Fibroblast of skin of right biceps (primary cell): ENCODE measurements at places on chromosomes 13 and 19.

DNA sequence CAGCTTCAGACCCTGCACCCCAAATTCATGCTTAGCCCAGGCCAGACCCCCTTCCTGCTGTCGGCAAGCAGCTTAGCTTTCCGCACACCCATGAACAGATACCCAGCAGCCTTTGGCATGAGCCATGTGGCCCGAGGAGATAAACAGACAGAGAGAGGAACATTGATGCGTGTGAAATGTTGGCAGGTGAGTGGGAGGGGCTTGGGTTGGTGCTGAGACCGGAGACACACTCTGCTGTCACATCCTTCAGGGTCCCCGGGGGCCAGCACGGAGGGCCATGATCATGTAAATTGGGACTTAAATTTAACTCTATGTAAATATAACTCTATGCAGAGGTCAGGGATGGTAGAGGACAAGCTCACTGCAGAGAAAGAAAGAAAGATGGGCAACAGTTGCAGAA, 1.5 kb downstream of the CD22 start:
- DNase-seq = no peak

GRCh38 chr13:32059511-32059984, 28.0 kb downstream of the FRY start:
- DNase-seq = no peak

- DNase-seq = peak; percentile 59
These were observed 7.9 kb upstream of the FBXL3 start for GRCh38 chr13:77034881-77035280.

DNA sequence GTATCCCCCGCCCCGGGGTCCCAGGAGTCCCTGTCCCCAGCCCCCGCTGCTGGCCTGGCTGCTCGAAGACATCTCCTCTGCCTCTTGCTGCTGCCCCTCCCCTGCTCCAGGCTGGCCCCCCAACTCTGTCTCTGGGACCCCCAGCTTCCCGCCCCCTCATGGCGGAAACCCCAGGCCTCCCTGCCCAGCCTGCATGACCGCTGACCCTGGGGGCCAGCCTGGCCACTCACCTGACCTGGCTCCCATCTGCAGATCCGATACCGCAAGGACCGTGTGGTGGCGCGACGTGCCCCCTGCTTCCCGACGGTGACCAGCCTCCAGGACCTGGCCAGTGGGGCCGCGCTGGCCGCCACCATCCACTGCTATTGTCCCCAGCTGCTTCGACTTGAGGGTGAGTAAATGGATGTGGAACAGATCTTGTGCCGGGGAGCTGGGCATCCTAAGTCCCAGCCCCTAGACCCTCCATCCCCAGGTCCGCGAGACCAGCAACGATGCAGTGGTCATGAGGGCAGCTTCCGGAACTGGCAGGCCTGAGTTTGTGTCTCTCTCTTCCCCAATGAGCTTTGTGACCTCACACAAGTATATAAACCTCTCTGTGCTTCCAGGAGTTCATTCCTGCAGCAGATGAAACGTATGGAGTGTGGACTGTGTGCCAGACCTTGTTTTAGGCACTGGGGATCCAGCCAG, 12.4 kb downstream of the CAMSAP3 start:
- no peak for DNase-seq

GRCh38 chr19:4081441-4082129, 14.9 kb upstream of the ZBTB7A start:
- DNase-seq = no peak

GRCh38 chr13:100508455-100508854, 80.1 kb downstream of the GGACT start:
- no peak for DNase-seq

DNA sequence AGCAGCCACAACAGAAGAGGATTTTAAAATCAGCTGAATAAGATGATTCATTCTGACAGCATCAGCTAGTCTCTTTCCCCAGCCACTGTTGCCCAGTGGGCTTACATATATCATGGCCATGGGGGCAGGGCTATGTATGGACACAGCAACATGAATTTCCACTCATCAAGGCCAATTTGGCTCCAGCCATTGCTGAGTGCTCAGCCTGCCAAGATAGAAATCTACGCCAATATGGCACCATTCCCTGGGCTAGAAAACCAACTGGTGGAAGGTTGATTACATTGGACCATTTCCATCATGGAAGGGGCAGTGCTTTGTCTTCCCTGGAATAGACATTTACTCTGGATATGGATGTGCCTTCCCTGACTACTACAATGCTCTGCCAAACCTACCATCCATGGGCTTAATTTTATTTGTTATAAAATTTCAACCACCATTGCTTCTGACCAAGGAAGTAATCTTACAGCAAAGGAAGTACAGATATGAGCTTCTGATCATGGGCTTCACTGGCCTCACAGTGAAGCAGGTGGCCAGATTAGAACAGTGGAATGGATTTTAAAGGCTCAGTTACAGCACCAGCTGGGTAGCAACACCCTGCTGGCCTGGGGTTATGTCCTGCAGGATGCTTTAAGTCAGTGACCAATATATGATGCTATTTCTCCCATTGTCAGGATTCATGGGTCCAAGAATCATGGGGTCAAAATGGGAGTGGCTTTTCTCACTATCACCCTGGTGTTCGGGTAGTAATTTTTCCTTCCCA, 9.8 kb upstream of the ALOX5AP start:
- DNase-seq = peak; percentile 62

GRCh38 chr19:41796901-41797300, 514 bp downstream of the CEACAM3 start:
- no peak for DNase-seq

- no peak for DNase-seq
These were observed 18.9 kb upstream of the SLC39A3 start for GRCh38 chr19:2758601-2759313.

GRCh38 chr13:48488995-48489394, 43.9 kb downstream of the RCBTB2 start:
- DNase-seq = no peak

DNA sequence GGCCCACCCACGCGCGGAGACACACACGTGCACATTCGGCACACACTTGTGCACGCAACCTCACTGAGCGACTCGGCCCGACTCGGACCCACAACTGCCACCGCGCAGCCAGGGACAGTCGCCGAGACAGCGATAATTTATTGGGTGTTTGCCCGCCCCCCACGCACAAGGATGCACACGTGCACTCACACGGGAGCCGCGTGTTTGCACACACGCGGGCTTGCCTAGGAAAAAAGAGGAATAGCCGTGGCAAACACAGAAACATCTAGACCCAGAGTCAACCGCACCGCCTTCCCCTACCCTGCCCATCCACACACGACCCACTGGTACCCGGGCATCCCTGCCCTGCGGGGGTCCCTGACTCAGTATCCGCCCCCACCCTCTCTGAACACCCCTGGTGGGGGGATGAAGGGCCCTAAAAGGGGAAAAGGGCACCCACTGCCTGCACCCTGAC, 1.1 kb upstream of the SSBP4 start:
- DNase-seq = no peak

- no peak for DNase-seq
These were observed 117.7 kb downstream of the ENOX1 start for GRCh38 chr13:43669101-43669500.

- DNase-seq = no peak
These were observed 210.1 kb downstream of the MAB21L1 start for GRCh38 chr13:35266412-35266811.

DNA sequence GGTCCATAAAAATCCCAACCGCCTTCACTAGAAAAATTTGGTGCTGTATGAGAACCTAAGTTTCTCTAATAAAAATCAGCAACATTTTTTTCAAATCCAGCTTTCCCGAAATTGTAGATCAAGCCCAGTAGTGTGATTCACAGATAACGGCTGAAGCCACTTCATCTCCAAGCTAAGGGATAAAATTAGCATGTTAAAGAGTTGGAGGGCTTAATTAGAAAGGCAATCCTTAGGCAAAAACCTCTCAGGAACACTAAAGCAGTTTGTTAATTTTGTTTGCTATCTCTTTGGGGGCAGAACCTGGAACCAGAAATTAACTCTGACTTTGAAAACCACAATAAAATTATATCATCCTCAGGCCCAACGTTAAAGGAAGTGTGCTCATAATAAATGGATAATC, 820.2 kb downstream of the GPC5 start:
- no peak for DNase-seq

DNA sequence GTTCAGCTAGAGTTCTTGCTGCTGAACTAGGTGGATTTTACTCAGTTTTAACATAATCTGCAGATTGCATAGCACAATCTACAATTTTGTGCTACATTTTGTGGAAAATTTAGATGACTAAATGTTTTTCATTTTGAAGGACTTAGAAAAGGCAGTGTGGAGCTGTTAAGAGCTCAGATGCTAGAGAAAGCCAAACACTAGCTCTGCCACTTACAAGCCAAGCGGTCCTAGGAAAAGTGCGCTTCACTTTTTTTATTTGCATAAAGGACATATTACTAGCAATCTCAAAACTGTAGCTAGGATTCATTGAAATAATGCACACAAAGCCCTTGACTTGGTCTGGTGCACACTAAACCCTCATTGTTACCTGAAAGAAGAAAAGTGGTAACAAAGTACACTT, 8.1 kb upstream of the CSNK1A1L start:
- no peak for DNase-seq

DNA sequence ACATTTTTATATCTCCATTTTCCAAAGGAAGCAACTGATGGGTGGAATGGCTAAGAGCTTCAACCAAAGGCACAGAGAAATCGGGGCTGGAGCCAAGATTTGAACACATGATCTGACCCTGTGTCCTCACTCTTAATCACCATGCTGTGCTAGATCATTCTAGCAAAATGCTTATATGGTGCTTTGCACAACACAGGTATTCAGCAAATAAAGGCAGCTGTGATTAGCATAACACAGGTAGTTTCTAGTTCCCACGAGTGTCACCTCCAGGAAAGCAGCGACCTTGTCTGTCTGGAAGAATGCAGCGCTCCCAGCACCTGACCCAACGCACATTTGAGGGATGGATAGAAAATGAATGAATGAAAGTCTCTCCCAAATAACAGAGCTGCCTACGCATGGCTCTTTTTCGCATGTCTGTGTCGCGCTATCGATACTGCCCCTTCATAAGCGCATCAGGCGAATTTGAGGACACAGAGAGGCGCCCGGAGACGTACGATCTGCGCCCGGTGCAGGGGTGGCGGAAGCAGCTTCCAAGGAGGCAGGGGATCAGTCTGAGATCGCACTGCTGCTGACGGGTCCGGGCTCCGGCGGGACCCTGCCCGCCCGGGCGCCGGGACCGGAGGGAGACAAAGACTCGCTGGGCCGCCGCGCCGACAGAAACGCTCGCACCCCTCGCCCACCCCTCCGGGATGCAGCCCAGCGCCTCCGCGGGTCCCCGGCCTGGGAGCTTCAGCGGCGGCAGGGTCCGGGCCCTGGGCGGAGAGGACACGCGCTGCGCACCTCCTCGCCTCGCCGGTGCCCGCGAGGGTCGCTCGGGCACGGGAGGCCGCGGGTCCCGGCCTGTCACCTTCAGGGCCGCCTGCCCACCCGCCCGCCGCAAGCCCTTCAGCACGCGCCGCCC, 609 bp downstream of the EPS15L1 start:
- DNase-seq = peak; percentile 32

GRCh38 chr13:35850569-35850968, 280.6 kb downstream of the DCLK1 start:
- no peak for DNase-seq

GRCh38 chr13:49110913-49111170, 109.3 kb upstream of the MLNR start:
- DNase-seq = no peak

DNA sequence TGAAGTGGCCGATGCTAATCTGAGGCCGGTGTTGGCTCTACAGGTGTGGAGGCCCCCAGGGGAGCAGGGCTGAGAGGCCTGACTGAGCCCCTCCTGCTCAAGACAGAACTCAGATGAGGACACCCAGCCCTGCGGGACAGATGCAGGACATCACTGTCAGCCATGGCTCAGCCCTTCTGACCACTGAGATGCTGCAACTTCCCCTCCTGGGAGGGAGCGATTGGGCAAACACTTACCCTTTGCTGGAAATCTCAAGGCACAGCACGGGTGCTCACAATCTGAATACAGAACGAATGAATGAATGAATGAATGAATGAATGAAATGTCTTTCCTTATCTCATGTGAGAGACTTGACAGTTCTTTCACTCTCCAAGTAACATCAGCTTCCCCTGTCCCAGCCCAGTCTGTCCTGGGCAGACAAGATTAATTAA, 3.5 kb upstream of the SIGLEC7 start:
- no peak for DNase-seq

GRCh38 chr13:29598321-29598720, 2.8 kb upstream of the SLC7A1 start:
- DNase-seq = no peak

DNA sequence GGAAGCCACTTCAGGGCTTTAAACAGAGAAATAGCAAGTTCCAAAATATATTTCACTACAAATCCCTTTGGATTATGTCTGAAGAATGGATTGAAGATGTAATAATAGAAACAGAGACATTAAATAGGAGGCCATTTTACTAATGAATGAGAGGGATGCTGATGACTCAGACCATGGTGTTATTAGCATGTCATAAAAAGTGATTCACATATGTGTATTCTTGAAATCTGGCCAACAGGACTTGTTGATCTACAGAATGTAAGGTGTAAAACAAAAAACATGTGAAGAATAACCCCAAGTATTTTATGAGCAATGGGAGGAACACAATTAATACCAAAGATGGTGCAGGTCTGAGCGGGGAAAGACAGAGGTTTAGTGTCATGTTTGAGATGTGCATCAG, 873.7 kb downstream of the SLITRK5 start:
- no peak for DNase-seq

- peak; percentile 96 for DNase-seq
These were observed 34.2 kb downstream of the GPR42 start for GRCh38 chr19:35404879-35405622.

DNA sequence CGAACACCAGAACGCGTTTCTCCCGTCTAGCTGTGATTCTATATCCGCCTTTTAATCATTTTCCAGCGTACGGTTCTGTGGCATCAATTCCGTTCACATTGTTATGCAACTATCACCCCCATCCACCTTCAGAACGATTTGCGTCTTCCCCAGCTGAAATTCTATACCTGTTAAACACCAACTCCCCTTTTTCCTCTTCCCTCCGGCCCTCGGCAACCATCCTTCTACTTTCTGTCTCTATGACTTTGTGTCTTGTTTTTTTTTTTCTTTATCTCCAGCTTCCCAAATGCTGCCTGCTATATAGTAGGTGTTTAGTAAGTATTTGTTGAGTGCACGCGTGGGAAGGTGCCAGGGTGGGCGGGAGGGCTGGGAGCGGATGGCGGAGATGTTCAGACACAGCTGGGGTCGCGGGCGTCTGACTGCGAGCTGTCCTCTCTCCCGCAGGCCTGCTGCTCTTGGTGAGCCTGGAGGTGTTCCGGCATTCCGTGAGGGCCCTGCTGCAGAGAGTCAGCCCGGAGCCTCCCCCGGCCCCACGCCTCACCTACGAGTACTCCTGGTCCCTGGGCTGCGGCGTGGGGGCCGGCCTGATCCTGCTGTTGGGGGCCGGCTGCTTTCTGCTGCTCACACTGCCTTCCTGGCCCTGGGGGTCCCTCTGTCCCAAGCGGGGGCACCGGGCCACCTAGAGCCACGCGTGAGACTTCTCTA, 20.2 kb downstream of the CACNG6 start:
- DNase-seq = no peak

- DNase-seq = no peak
These were observed 32.8 kb downstream of the COG6 start for GRCh38 chr13:39688278-39688677.
